CD8-positive, alpha-beta memory T cell (primary cell): ENCODE measurements at places on chromosomes 4 and X. TPM values are rescaled to one million over a fixed set of nuclear protein-coding genes. Genes with fewer than 3 reads are reported as not detected.

SYTL5 gene
- polyA plus RNA-seq, result not detected

GRCh38 chr4:186304866-186305505 is 39.0 kb downstream of the F11 start:
- no peak for DNase-seq
- H3K27ac ChIP-seq, result no peak overlapping the region
- H3K27me3 ChIP-seq, result no peaks in the 10 kb centered on the region
- no peaks in the 10 kb centered on the region for H3K36me3 ChIP-seq
- no peak overlapping the region for H3K4me3 ChIP-seq

DNA sequence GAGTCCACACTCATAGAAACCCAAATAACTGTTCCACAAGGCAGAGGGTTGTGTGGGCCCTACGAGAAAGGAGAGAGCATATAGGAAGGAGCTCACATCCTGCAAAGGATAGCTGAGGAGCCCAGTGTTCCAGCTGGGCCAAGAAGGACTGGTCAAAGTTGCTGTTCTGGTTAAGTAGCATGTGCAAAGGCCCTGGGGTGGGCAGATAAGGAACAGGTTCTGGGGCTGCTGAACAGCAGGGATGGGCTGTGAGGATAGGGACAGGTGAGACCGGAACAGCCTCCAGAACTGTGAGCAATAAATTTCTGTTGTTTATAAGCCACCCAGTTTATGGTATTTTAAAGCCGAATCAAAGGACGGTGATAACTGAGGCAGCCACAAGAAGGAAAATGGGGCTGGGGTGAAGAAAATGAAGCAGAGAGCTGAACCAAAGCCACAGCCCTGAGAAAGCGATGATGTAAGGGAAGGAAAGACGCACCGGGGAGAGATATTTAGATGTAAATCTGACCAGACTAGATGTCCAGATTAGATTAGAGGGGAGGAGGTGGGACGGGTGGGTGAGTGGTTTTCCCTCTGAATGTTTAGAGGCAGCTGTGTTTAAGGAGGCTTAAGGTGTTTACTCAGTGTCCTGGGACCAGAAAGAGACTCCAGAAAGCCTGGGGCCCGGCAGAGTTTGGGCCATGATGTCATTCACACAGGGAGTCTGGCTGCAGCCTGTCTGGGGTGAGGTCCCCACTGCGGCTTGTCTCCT is 180.8 kb upstream of the BCOR start:
- H3K27ac ChIP-seq, result peak overlapping the region; percentile 51
- peak; percentile 59 for DNase-seq
- no peaks in the 10 kb centered on the region for H3K27me3 ChIP-seq
- no peaks in the 10 kb centered on the region for H3K36me3 ChIP-seq

DNA sequence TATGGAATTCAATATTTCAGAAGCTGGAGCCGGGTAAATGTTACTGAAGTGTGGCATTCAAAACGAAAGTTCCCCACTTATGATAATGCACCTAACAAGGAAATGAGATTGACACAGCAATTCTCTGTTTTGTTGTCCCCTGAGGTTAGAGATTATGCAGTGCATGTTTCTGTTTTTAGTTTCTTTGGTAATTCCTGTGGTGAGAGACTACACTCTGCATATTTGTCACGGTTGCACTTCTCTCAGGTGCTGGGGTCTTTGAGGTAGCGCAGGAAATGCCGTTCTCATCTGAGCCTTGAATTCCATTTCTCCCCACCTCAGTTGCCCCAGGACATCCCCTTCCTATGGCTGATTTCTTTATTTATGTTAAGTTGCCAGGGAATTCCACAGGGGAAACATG is 15.3 kb upstream of the BEND4 start:
- no peak overlapping the region for H3K4me3 ChIP-seq

- no peak overlapping the region for H3K4me3 ChIP-seq
- no peak for DNase-seq
- H3K27ac ChIP-seq, result no peak overlapping the region
- H3K27me3 ChIP-seq, result no peaks in the 10 kb centered on the region
Observed at GRCh38 chr4:39083164-39083563, 21.1 kb downstream of the KLHL5 start.

- DNase-seq, result peak; percentile 70
- peak within 1 kb of the TSS; percentile 64 for H3K27ac ChIP-seq
- peaks cover 17% of the 10 kb centered on the region for H3K4me1 ChIP-seq
- H3K4me3 ChIP-seq, result peak within 1 kb of the TSS; percentile 81
- no peaks in the 10 kb centered on the region for H3K27me3 ChIP-seq
- no peaks in the 10 kb centered on the region for H3K36me3 ChIP-seq
Observed at GRCh38 chrX:119235872-119236622, at the start of gene PGRMC1. PGRMC1 (plus strand) TSS chrX:119236285; CDS start chrX:119236364, 79 bp downstream.
